ENCODE measurements at places on chromosomes 3 and 15.

DNA sequence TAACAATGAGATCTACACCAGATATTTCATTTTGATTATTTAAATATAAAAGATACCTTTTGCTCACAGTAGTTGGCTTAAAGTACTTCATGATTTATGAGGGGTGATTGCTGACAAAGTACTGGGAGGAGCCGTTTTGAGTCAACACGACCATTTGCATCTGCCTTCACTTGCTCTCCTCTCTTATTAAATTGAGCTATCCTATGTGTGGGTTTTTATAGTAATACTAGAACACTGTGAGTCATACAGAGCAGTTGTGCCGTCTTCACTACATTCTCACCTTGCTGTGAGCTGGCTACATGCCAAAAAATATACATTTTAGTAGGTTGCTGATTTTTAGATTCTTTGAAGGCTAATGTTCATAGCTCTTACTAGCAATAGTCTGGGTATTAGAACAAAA lies 161.2 kb downstream of the ALCAM start:
- no peak for DNase-seq

- DNase-seq, result no peak
Observed at GRCh38 chr3:126854666-126855065, 128.2 kb upstream of the PLXNA1 start.

GRCh38 chr3:142106548-142106947 lies 42.8 kb downstream of the TFDP2 start:
- no peak for DNase-seq

DNA sequence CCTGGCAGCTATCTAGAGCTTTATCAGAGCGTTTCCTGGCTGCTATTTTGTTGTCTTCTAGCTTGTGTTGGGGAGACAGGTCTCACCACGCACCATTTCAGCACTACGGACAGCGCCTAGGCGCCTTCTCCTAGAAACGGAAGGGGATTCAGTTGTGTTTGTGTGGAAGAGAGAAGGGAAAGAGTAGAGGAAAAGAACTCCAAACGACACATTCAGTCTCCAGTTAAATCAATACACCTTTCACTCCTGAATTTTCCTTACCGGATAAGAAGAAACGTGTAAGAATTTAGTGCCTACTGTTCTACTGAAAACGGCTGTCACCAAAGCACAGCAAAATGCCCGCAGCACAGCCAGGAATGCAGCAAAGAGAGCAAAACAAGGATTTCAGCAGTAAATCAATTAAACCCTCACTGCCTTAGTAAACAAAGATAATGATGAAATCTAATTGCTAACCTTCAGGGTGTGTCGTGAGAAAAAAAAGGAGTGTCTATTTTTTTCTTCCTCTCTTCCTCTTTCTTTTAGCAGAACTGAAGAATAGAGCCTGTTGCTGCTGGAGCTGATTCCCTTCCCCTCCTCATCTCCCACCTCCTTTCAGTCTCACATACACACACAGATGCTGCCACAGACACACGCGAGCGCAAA lies 412 bp upstream of the CTXN2 start:
- no peak for DNase-seq

- DNase-seq, result no peak
Observed at GRCh38 chr3:1775321-1775720, 323.3 kb upstream of the CNTN4 start.

- DNase-seq, result no peak
Observed at GRCh38 chr15:35167675-35168074, 82.6 kb upstream of the NANOGP8 start.

- no peak for DNase-seq
Observed at GRCh38 chr3:108818404-108818803, 4.2 kb upstream of the TRAT1 start.

DNA sequence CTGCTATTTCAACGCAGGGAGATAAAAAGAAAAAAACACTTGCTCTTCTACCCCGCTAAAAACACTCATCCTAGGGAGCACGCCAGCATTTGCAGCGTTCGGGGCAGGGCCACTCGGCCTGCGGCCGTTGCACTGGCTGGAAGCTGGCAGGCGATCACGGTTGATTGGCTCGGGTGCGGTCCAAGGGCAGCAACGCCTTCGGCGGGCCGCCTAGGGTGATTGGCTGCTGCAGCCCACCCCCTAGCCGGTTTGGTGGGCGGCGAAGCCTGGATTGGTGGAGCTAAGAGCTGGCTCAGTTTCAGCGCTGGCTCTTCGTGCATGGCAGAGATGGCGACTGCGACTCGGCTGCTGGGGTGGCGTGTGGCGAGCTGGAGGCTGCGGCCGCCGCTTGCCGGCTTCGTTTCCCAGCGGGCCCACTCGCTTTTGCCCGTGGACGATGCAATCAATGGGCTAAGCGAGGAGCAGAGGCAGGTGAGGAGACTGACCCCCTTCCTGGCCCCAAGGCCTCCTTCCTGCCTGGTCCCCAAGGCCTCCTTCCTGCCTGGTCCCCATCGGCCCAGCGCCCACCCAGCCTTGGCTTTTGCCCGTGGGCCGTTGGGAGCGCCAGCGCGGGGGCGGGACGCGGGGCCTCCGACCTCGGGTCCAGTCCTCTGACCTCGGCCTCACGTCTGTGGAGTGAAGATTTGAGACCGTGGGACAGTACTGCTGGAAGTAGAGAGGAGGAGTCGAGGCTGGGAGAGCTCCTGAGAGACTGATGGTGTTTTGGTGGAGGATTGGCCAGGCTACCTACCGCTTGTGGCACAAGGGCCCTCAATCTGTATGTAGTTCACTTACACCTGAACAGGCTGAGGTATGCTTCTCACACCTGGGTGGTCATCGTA lies at the start of gene IVD:
IVD (plus strand) TSS at position 295 of the 881 bp plus-strand sequence; CDS start at position 328, 33 bp downstream.
- peak; percentile 75 for DNase-seq

DNA sequence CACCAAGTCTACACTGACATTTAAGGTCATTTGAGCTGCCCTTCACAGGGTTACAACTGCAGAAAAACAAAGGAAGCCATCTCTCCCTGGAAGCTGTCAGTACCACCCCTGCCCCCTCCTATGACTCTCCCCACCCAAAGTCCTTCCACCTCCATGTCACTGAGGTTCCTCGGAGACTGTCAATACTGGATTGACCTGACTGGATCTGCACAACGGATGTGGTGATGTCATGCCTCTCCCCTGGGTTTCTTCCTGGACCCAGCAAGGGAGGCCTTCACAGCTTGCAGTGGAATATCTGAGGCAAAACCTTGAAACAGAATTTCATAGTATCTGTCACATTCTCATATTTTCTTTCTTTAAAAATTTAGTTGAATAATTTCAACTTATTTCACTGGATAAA lies 153.5 kb downstream of the CLSTN2 start:
- DNase-seq, result no peak

DNA sequence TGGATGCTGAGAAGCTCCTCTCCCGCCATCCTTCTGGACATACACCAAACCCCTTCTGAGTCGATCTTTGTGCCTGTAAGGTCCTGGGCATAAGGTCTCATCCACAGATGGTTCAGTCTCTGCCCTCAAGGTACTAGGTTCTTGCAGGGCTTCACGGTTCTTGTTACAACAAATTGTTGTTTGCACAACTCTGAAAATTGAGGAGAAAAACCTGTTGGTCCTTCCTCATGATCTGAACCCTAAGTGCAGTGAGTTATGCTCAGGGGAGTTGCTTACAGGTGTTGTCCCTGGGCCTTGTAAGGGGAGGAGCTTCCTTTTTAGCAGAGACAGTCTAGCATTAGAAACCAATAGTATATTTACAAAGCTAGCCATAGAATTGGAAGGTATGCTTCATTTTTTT lies 15.7 kb downstream of the CDCP1 start:
- no peak for DNase-seq

DNA sequence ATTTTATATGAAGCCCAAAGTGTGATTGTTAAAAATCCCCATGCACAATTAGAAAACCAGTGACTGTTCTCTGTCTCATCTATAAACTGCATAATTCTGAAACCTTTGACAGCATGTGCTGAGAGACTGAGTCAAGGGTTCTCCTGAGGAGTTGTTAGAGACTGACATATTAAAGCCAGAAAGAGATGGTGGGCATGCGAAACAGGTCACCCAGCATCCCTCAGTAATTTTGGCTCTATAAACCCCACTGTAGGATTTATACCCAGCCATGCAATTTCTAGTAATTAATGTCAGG lies 3.6 kb downstream of the VGLL3 start:
- no peak for DNase-seq

- no peak for DNase-seq
Observed at GRCh38 chr3:151062611-151063010, 22.9 kb upstream of the MED12L start.

DNA sequence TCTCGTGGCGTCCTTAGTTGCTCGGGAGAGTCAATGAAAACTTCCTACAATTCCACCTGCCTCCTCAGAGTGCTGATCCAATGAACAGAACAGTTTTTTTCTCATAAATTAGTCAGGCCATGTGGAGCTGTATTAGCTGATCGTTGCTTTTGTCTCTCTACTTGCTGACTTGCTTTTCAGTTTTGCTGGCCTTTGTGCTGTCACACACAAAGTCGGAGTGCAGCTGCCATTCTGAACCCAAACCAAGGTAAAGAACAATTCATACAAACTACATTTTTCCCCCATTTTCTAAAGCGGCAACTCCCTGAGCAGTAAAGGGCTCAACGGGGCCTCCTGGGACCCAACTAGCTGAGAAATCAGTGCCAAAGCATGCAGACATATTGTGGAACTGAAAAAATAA lies 43.1 kb downstream of the MEIS2 start:
- no peak for DNase-seq

GRCh38 chr3:9852528-9852927 lies 8.7 kb upstream of the RPUSD3 start:
- no peak for DNase-seq

DNA sequence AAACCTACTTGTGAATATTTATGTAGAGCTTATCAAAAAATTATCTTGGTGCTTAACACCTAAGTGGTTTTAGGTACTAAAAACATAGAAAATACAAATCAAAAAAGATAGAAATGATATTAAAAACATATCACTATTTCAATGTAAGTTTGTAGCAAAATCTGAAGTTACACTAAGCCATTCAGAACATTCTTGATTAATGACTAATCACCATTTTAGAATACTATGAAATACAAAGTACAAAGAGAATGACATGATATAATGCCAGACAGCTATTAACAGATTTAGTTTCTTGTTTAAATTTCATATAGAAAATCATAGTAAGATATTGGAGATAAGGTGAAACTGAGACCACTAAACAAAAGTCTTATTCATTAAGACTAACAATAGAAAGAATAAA lies 169.7 kb upstream of the AGTR1 start:
- DNase-seq, result no peak

DNA sequence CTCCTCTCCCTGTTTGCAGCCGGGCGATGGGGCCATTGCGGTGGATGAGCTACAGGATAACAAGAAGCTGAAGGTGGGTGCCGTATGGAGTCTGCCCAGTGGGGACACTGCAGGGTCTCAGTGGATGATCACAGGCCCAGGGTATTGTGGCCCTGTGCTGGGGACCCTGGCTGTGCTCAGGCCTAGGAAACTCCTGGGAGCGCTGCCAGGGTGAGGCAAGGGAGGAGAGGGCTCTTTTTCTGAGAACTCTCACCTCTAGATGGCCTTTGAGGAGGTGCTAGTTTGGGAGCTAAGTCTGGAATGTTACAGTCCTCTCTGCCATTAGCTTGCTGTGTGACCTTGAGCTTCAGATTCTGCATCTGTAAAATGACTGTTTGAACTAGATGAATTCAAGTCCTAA lies 16.4 kb downstream of the SLC24A1 start:
- DNase-seq, result no peak

DNA sequence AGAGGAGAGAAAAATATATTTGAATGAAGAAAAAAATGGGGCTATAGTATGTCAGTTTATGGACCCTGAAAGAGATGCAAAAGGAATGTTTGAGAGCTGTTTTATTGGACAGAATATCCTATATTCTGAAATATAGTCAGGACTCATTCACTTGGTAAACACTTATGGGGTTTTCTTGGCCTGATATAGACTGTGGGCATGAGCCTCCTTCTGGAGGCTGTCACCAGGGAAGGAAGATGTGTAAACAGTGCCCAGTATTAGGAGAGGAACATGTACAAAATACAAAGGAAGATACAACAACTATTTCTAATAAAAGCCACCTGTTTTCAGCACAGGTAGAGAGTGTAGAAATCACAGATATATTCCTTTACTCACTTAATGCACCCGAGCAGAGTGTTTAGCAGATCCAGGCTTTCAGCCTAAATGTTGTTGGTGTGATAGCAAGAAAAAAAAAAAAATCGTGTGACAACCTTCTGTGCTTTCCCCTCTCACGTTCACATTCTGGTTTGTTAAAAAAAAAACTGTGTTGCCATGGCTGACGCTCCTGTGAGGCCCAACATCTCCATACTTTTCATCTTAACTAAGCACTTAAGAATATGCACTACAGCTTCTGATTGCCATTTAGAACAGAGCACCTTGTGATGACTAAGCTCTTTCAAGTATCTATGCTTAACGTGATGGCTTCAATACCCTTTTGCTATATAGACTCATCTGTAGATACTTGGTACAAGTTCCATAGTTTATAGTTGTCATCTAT lies 134.1 kb downstream of the MBNL1 start:
- no peak for DNase-seq

GRCh38 chr3:114884213-114884923 lies 262.7 kb downstream of the ZBTB20 start:
- DNase-seq, result no peak

- no peak for DNase-seq
Observed at GRCh38 chr15:95440712-95441111, 889.8 kb upstream of the NR2F2 start.

GRCh38 chr15:45328663-45329062 lies 49.7 kb downstream of the GATM start:
- DNase-seq, result no peak

DNA sequence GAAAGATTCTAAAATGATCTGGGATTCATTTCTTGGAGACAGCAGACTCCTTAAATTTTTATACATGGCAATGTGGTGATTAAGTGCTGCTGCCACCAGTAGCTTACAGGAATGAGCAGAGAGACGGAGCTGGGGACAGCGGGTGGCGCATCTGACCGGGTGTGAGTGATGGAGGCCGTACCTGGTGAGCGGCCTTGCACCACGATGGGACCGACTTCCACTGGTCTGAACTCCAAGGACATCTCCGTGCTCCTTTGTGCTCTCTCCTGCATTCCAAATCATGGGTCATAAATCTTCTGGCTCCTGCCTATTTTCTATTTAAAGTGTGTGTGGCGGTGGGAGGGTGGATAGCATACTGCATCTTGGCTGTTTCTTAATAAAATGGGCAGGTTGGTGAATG lies 262.6 kb downstream of the ABHD5 start:
- no peak for DNase-seq

GRCh38 chr3:114542359-114542758 lies 248.5 kb downstream of the TIGIT start:
- DNase-seq, result no peak

DNA sequence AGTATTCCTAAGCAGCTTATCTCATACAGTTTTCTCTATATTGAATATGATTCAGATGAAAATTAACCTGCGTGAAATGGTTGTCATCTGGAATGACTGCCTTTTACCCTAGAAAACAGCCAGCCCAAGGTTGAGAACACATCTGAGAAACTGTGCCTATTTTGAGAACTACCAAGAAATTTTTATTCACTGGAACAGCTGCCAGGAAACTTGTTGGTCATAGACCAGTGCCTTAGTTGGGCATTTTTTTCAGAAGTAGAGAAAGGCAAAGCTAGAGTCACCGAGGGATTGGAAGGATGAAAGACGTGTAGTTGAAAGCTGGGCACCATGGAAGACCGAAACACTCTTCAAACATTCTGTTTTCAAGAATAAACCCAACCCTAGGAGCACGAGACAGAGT lies 277.1 kb downstream of the LPP start:
- no peak for DNase-seq
